ENCODE measurements at places on chromosomes 3 and 15. TPM values are rescaled to one million over a fixed set of nuclear protein-coding genes. Genes with fewer than 3 reads are reported as not detected.

DNA sequence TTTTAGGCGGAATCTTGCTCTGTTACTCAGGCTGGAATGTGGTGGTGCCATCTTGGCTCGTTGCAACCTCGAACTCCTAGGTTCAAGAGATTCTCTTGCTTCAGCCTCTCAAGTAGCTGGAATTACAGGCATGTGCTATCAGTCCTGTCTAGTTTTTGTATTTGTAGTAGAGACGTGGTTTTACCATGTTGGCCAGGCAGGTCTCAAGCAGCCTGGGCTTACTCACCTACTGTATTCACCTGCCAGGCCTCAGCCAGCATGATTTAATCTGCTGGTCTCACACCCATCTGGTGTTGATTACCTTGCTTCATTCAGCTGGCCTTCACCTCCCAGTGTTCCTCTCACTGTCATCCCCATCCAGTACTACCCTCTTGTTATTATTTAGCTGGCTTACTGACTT, 102.0 kb downstream of the IL12A start:
- DNase-seq = no peak

DNA sequence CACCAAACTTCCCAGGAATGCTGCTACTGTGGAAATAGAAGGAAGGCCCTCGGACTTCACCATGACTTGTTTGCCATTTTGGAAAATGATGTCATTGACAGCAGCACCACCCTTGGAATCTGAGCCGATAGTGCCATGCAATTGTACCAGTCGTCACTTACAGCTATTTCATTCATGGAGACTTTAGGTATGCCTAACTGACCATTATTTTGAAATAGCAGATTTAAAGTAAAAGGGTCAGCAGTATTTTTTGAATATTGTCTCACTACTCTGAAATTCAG, 66.0 kb upstream of the ARL8B start:
- DNase-seq = no peak

DNA sequence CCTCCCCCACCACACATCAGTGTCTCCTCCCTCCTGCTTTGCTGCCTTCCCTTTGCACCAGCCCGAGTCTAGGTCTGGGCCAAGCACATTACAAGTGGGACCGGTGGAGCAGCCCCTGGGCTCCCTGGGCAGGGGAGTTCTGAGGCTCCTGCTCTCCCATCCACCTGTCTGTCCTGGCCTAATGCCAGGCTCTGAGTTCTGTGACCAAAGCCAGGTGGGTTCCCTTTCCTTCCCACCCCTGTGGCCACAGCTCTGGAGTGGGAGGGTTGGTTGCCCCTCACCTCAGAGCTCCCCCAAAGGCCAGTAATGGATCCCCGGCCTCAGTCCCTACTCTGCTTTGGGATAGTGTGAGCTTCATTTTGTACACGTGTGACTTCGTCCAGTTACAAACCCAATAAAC, 2.3 kb upstream of the ABCF3 start:
- no peak for DNase-seq

The BFSP2 gene
- not detected for total RNA-seq

GRCh38 chr3:136954251-136954650, 3.5 kb upstream of the IL20RB start:
- no peak for DNase-seq

All from HT1080 (cell line).